Stimulated activated CD4-positive, alpha-beta T cell treated with anti-CD3 and anti-CD28 coated beads, Interleukin-2, amount 100 ng/mL, for 24 hours (primary cell): ENCODE measurements at places on chromosomes 7 and 10.

DNA sequence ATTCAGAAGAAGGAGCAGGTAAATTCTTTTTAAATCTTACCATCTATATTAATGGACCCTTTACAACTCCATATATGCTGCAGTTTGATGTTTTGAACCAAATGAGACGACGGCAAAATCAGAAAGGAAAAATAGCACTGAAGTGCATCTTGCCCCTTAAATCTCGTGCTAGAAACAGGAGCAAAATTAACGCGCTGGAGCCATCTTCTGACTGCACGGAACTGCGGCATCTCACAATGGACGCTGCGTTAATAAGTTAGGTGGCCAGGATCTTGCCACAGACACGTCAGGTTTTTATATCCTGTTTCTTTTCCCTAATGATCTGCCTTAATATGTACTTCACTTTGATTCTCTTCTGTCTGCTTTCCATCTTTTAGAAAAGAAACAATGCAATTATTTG is 354.5 kb downstream of the TFEC start:
- no peak for DNase-seq

DNA sequence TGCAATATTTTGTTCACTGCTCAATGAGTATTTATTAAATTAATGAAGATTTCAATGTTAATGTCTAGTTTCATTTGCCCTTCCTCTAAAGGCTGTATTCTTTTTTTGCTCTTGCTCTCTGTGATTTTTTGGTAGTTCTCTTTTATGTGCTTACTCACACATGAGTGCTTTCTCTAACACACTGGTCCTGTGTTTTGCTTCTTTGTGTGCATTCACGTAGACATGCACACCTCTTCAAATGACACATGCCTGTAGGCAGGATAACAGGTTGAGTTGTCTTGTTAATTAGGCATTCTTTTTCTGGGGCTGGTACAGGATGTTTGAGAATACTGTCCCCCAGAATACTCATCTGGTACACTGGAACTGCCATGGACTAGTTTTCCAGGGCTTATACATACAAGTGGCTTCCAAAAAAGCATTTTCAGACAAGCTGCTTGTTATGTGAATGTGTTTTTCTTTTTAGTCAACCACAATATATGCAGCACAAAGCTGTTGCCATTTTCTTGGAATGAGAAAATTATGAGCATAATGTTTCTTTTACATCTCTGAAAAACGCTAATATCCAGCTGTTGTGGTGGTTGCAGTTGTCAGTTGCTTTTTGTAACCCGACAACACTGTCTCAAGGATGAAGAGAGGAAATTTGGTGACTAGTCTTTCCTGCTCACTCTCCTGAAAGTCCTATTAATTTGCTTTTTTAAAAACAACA is 416.4 kb downstream of the AUTS2 start:
- no peak for DNase-seq

GRCh38 chr10:125592897-125593296 is 90.1 kb downstream of the TEX36 start:
- DNase-seq = no peak

- DNase-seq = peak; percentile 74
Measured at GRCh38 chr10:88991161-88991898, 732 bp downstream of the FAS start.

- no peak for DNase-seq
Measured at GRCh38 chr7:125241548-125241947, 311.9 kb upstream of the POT1 start.

DNA sequence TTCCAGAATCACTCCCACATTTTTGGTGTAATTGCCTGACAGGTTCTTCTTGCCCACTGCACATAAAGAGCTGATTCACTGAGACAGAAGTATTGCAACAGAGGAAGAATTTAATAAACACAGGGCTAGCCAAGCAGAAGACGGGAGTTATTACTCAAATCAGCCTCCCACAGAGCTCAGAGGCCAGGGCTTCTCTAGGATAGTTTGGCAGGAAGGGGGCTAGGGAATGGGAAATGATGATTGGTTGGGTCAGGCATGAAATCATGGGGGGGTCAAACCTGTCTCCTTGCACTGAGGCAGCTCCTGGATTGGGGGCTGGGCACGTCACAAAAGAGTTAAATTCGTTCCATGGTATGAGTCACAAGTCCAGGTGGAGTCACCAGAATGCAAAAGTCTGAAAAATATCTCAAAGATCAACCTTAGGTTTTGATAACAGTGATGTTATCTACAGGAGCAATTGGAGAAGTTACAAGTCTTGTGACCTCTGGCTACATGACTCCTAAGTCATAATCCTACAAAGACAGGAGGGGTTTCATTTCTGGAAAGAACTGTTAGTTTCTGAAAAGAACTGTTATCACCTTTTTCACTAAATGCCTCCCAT is 30.2 kb upstream of the ERCC6 start:
- no peak for DNase-seq

- DNase-seq = no peak
Measured at GRCh38 chr10:86863484-86863842, 94.0 kb downstream of the MMRN2 start.

DNA sequence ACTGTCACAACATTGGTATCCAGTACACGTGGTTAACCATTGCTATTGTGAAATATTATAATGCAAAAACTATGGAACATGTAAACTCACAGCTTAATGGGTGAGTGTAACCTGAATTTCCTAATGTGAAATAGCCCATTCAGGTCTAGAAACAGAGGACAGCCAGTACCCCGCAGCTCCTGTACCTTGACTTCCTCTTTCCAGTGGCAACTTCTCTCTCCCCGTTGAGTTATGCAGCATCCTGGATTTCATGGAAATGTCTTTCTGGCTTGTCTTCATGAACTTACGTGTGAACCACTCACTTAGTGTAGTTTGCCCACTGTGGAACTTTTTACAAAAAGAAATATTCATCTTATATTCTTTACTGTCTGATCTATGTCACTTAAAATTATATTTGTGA is 384.4 kb downstream of the DPP6 start:
- DNase-seq = no peak

GRCh38 chr10:61465901-61466632 is 12.9 kb upstream of the TMEM26 start:
- DNase-seq = no peak

GRCh38 chr7:100430493-100431285 is 1.1 kb downstream of the MEPCE start:
- peak; percentile 44 for DNase-seq

GRCh38 chr10:69179089-69179742 is 818 bp upstream of the SUPV3L1 start:
- peak; percentile 10 for DNase-seq

- DNase-seq = no peak
Measured at GRCh38 chr10:70302292-70302691, 18.5 kb upstream of the NPFFR1 start.

DNA sequence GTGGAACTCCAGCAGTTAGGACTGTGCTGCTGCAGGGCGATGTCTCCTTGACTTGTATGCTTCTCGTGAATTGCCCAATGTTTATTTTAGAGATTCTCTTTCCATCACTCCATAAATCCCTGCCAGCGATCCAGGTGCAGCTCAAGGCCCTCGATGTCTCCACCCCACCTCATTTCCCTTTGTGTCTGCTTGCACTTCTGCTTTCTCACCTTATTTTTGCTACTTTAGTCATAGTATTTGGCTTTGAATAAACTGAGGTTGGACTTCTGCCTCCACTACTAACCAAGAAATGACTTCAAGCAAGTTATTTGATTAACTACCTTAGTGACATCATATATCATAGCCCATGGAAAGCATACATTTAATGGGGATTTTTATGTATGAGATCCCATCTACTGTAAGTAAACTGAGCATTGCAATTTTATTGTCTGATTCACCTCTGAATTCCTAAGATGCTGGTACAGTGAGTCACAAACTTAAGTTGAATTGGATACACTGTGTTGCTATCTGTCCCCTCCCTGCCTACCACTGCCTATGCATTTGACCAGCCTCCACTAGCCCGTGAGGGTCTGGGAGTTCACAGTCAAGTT is 255.8 kb downstream of the ABCA13 start:
- no peak for DNase-seq

GRCh38 chr7:30201921-30202320 is 67.1 kb downstream of the MTURN start:
- no peak for DNase-seq

- no peak for DNase-seq
Measured at GRCh38 chr7:128913870-128914565, 3.5 kb upstream of the KCP start.

DNA sequence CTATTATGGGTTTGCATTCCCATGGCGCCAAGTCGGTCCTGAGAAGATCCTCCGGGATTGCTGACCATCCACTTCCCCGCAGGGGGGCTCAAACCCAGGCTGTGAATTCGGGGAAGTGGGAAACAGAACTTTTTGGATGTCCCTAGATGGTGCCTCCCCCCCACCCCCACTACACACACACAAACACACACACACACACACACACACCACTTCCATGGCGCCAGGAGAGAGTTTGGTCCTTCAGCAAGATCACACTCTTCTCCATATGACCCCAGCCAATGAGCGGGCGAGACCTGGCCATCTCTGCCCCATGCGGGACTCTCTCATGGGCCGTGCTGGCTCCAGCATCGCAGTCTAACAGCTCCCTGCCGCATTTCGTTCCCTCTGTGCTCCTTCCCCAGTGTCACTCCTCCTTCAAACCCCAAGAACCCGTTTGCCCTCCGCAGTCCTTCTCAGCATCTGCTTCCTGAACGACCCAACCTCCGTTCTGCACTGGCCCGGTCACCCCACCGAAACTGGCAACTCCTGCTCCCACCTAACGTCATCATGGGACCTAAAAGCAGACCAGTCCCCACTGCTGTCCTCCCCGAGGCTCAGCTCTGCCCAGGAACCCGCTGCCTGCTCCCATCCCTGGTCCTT is 32.1 kb upstream of the TNRC18 start:
- no peak for DNase-seq

DNA sequence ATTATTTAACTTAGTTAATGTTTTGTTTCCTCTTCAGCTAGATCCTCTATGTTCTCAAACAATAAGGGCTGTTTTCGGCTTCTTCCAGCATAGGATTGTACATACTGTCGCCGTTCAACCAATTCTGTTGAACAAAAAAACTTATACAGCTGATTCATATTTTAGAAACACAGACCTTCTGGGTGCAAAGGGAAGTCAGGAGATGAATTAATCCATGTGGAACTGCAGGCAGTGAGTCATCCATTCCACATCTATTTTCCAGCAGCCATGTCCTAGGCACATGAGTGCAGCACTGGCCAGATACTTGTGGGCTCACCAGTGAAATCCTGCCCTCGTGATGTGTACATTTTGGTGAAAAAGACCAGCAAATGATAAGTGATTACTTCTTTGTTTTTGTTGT is 163.2 kb downstream of the JAZF1 start:
- no peak for DNase-seq

DNA sequence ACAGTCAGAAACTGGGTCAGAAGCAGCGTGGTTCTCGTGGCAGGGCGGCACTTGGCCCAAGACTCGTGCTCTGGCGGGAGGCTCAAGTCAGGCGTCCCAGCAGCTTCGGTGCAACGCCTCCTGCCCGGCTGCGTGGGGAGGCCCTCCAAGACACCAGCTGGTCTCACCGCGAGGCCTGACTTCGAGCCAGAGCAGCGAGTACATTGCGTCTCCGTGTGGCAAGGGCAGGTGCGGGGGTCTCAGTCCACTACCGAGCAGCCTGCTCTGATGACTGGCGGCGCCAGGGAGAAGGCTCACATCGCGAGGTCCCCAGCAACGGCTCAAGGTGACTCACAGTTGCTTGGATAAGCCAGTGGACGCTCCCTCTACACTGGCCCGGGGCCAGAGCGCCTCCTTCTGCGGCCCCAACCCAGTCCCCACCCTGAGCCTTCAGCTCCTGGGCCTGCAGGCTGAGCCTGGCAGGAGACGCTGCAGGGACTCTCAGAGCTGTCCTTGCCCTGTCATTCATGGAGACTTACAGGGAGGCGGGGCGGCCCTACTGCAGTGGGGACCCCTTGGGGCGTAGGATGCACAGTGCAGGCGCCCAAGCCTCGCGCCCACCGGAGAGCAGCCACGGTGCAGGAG is 41.9 kb upstream of the PRKAR1B start:
- DNase-seq = peak; percentile 15

- no peak for DNase-seq
Measured at GRCh38 chr7:25732766-25733217, 419.2 kb upstream of the NFE2L3 start.

- DNase-seq = no peak
Measured at GRCh38 chr10:7507887-7508726, 97.3 kb upstream of the SFMBT2 start.

DNA sequence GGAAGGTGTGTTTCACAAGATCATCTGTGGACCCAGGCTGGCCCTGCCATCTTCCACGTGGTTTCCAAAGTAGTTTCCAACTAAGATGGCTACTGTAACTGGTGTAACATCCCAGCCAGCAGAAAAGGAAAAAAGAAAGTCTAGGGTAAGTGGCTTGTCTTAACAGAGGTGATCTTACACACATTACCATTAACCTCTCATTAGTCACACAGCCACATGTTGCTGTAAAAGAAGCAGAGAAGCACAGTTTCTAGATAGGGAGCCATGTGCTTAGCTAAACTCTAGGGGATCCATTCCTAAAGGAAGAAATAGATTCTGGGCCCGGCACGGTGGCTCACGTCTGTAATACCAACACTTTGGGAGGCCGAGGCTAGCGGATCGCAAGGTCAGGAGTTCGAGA is 54.3 kb downstream of the ZNF438 start:
- no peak for DNase-seq

DNA sequence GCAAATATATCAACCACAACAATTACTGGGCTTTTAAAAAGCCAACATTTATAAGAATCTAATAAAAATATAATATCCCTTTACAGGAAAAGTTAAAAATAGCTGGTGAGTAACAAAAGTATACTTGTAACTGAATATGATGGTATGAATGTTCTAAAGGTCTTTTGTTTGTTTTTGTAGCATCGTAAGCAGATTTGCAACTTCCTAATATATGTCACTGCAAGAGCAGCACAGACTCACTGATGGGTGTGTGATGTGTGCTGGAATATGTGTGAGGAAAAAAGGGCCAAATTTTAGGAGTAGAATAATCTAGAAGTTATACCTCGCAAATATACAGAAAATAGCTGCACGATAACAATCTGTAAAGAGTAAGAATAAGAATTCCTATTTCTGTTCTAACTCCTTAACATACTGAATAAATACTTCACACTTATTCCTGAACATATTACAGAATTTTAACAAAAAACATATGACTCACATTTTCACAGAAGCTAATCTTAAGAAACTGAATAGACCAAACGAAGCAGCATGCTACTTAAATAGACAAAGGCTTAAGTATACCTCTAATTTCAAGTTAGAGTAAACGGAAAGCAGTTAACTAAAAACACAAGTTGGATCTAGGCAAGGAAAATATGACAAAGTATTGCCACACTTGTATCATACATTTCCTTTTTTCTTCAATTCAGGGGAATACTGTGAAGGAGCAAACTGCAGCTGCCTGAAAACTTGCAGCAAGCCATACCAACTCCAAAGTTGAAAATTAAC is 9.6 kb downstream of the ETV1 start:
- no peak for DNase-seq

DNA sequence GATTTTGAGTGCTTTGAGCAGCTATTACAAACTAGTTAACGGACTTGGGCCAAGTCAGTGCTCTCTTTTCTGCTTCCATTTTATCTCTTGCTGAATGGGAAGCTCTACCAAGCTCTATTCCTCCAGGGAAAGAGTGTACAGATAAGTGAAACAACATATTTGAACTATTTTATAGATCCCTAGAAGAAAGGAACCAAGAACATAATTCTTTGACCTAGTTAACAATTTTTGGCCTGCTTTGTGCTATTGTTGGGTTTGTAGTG is 244.8 kb downstream of the PRKG1 start:
- DNase-seq = no peak
